ENCODE measurements at places on chromosomes 7 and 10.

GRCh38 chr10:119222537-119222936, 15.2 kb downstream of the GRK5 start:
- DNase-seq = no peak

DNA sequence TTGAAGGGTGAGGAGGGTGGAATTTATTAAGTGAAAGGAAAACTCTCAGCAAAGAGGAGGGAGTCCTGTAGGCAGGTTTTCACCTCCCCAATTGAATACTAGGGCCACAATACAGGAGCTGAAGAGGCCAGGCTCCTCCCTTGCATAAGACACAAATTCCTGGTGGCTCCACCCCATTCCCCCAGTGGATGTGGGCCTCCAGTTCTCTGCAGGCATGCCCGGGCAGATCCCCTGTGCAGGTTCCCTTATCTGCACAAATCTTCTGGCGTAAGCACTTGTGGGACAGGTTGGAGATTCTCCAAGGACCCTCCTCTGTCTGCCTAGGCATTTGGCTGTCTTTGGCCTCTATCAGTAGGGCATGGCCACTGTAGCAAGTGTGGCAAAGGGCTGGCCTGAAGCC, 847.1 kb upstream of the MBL2 start:
- no peak for DNase-seq

DNA sequence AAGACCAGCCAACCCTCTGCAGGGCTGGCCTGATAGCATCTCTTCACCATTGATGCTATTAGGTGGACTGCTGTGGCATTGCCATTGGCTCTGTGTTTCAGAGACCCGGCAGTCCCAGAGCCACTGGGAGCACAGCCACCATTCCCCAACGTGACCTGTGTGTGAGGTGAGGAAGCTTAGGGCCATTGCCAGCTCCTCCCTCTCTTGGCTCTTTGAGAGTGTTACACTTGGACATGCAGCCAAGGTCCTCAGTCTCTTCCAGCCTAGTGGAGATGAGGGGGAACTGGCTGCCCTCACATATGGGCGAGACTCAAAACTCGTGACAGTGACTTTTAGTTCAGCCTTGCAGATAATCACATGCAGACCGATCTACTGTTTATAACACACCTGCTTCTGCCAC, 39.3 kb upstream of the HMX3 start:
- no peak for DNase-seq

GRCh38 chr10:62856021-62856420, 39.9 kb upstream of the EGR2 start:
- DNase-seq = peak; percentile 40

GRCh38 chr7:102215711-102216110, 71.0 kb upstream of the SH2B2 start:
- no peak for DNase-seq

Measured in NB4 (cell line).